ENCODE measurements at places on chromosomes 5 and 9. TPM values are rescaled to one million over a fixed set of nuclear protein-coding genes. Genes with fewer than 3 reads are reported as not detected.

ZBED3 gene
- 1.6 TPM for total RNA-seq

TMEM141 gene
- total RNA-seq: 17.1 TPM

EMB gene
- total RNA-seq: 6.5 TPM

SEMA4D gene
- 7.7 TPM for total RNA-seq

NUTM2G gene
- total RNA-seq: not detected

TRPM3 gene
- 18.8 TPM for total RNA-seq

TXN gene
- total RNA-seq: 175 TPM

SCGB3A1 gene
- not detected for total RNA-seq

DMAC1 gene
- 32.2 TPM for total RNA-seq

EPB41L4A gene
- total RNA-seq: 33.8 TPM

HDAC3 gene
- 44.8 TPM for total RNA-seq

HMCN2 gene
- total RNA-seq: under 0.01 TPM

EIF4E1B gene
- under 0.01 TPM for total RNA-seq

Data from frontal cortex (tissue), 4 donors.